ENCODE measurements at places on chromosomes 5 and 9. TPM values are rescaled to one million over a fixed set of nuclear protein-coding genes. Genes with fewer than 3 reads are reported as not detected.

Gene KCTD16
- 0.25 TPM for total RNA-seq

Gene ACTBL2
- total RNA-seq, result not detected

Gene SOHLH1
- total RNA-seq, result not detected

DNA sequence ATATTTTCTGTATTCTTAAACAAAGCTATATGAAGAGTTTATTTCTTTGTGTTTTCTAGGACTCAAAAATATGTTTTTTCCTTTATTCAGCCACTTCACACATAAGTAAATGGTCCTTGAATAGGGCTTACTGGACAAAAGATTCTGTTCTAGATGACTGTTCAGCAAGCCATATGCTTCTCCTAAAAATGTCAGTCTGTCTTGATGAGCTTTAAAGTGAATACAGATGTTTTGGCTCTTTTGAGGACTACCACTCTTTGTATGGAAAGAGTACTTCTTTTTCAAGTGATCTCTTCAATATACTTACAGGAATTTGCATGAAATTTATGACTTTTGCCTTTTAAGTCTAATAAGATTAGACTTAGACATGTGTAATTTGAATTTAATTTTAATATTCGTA lies 8.4 kb downstream of the NDUFS4 start:
- H3K27ac ChIP-seq, result no peak overlapping the region
- H3K4me3 ChIP-seq, result no peak overlapping the region
- DNase-seq, result no peak
- peaks cover 25% of the 10 kb centered on the region for H3K4me1 ChIP-seq
- no peaks in the 10 kb centered on the region for H3K36me3 ChIP-seq

- H3K27me3 ChIP-seq, result no peaks in the 10 kb centered on the region
- no peak overlapping the region for H3K27ac ChIP-seq
- H3K4me3 ChIP-seq, result no peak overlapping the region
- peaks cover 13% of the 10 kb centered on the region for H3K4me1 ChIP-seq
These were observed 47.8 kb upstream of the TRIM32 start for GRCh38 chr9:116639251-116639741.

- H3K27ac ChIP-seq, result no peak overlapping the region
- H3K4me1 ChIP-seq, result no peaks in the 10 kb centered on the region
- no peaks in the 10 kb centered on the region for H3K27me3 ChIP-seq
- H3K36me3 ChIP-seq, result no peaks in the 10 kb centered on the region
- no peak for DNase-seq
- H3K4me3 ChIP-seq, result no peak overlapping the region
These were observed 151.1 kb upstream of the APC start for GRCh38 chr5:112586596-112587062.

DNA sequence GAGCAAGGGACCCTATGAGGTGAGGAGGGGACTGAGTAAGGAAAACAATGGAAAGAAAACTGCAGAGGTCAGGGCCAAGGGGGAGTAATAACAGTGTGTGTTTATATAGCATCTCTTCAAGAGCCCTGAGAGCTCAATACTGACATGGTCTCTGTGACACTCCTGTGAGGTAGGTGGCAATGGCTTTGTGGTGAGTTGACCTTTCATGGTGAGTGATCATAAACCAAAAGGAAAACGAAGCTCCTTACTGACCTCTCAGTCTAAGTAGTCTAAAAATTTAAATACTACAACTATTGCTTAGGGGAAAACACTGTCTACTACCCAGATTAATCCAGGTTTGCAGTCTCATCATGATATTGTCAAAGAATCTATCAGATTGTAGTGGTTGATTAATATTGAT lies 130.9 kb downstream of the SNCAIP start:
- H3K4me1 ChIP-seq, result no peaks in the 10 kb centered on the region
- H3K4me3 ChIP-seq, result no peak overlapping the region
- no peaks in the 10 kb centered on the region for H3K36me3 ChIP-seq
- DNase-seq, result no peak
- no peaks in the 10 kb centered on the region for H3K27me3 ChIP-seq

DNA sequence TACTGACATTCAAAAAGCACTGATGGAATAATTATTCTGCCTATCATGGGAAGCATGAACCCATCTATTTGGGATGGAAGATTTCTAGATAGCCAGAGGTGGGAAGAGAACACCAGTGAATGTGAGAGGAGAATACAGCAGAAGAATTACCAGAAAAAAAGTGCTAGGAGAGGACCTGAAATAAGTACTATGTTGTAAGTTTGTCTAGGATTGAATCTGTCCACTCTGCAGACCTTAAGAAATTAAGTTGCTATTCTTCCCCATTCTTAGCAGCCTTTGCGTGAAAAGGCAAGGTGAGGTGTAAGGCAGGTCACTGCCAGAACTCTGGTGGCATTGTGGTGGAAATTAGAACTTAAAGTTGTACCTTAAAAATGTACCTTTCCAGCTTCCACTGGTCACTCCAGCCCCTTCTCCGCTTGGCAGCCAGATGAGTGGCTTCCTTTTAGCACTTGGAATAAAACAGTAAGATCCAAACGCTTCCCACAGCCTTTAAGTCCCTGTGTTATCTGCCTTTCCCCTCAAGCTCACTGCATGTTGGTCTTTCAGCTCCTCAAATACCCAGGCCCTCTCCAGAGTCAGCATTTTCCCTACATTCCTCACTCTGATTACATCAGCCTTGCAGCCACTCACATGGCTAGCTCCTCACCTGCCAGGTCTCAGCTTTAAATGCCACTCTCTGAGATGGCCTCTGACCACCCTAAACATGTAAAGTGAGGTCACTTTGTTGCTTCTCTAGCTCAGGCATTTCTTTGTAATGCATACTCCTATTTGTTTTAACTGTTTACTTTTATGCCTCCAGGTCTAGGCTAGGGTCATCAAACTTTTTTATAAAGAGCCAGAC lies 253.0 kb downstream of the EPB41L4A start:
- no peak overlapping the region for H3K4me3 ChIP-seq
- H3K27me3 ChIP-seq, result no peaks in the 10 kb centered on the region
- H3K36me3 ChIP-seq, result peaks cover 43% of the 10 kb centered on the region
- peaks cover 25% of the 10 kb centered on the region for H3K4me1 ChIP-seq
- DNase-seq, result no peak

GRCh38 chr5:135189024-135189423 lies 155.0 kb upstream of the PITX1 start:
- H3K4me3 ChIP-seq, result no peak overlapping the region
- no peaks in the 10 kb centered on the region for H3K27me3 ChIP-seq
- H3K36me3 ChIP-seq, result no peaks in the 10 kb centered on the region
- peaks cover 35% of the 10 kb centered on the region for H3K4me1 ChIP-seq
- DNase-seq, result no peak
- H3K27ac ChIP-seq, result peak overlapping the region; percentile 61

DNA sequence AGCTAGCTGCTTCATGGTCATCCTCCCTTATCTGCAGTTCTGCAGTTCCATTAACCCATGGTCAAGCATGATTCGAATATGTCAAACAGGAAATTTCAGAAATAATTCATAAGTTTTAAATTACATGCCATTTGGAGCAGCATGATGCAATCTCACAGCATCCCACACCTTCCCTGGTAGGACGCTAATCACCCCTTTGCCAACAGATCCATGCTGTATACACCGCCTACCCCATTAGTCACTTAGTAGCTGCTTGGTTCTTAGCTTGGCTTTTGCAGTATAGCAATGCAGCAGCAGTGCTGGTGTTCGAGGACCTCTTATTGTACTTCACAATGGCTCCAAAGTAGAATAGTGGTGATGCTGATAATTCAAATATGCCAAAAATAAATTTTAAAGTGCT lies 739.7 kb upstream of the CDH9 start:
- DNase-seq, result no peak
- H3K27me3 ChIP-seq, result no peaks in the 10 kb centered on the region
- H3K36me3 ChIP-seq, result no peaks in the 10 kb centered on the region
- H3K4me3 ChIP-seq, result no peak overlapping the region

GRCh38 chr5:50711280-50711679 lies 44.8 kb downstream of the PARP8 start:
- H3K27ac ChIP-seq, result no peak overlapping the region
- H3K27me3 ChIP-seq, result no peaks in the 10 kb centered on the region
- no peaks in the 10 kb centered on the region for H3K36me3 ChIP-seq
- H3K4me3 ChIP-seq, result no peak overlapping the region
- no peak for DNase-seq

DNA sequence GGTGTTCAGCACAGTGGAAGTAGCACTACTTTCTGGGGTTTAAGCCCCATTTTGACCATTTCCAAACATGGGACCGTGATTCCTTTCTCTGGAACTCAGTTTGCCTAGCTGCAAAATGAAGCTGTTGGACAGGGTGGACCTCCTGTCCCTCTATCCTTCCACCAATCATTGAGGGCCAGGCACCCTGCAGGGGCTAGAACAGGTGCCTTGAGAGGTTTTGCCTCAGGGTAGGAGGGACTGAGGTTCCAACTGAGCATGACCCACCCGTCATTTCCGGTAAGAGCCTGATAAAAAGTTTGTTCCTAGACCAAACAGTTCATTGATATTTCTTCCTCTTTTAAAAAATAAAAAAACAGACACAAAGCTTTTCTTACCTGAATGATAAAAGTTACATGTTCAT lies 116.5 kb downstream of the MVB12B start:
- no peaks in the 10 kb centered on the region for H3K4me1 ChIP-seq
- no peak for DNase-seq
- H3K27me3 ChIP-seq, result no peaks in the 10 kb centered on the region
- H3K27ac ChIP-seq, result no peak overlapping the region

- peaks cover 1% of the 10 kb centered on the region for H3K4me1 ChIP-seq
- no peak overlapping the region for H3K27ac ChIP-seq
- DNase-seq, result no peak
These were observed 388.9 kb downstream of the NR2F1-AS1 start for GRCh38 chr5:93192087-93192486.

DNA sequence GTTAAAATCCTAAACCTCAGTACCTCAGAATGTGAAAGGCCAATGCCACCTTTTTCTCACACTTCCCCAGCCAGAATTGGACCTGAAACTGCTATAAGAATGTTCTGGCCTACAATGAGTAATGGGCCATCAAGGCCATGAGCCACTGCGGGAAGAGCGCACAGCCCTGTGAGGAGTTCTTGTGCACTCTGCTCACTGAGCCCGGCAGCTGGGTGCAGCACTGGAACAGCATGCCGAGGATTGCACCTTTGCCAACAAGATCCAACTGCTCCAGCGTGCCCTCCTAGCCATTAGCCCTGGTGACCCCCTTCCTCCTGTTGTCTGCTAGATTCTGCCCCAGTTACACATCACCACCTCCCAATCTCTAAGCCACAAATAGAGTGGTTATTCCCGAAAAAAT lies 758.1 kb downstream of the PRELID2 start:
- H3K4me1 ChIP-seq, result no peaks in the 10 kb centered on the region
- H3K27me3 ChIP-seq, result no peaks in the 10 kb centered on the region
- no peak overlapping the region for H3K4me3 ChIP-seq
- no peak for DNase-seq
- no peak overlapping the region for H3K27ac ChIP-seq

GRCh38 chr5:139633295-139634027 lies 14.7 kb upstream of the CXXC5 start:
- H3K27ac ChIP-seq, result no peak overlapping the region
- no peak for DNase-seq
- H3K27me3 ChIP-seq, result no peaks in the 10 kb centered on the region
- no peak overlapping the region for H3K4me3 ChIP-seq
- peaks cover 31% of the 10 kb centered on the region for H3K4me1 ChIP-seq
